ENCODE measurements at places on chromosomes 12 and 14.

DNA sequence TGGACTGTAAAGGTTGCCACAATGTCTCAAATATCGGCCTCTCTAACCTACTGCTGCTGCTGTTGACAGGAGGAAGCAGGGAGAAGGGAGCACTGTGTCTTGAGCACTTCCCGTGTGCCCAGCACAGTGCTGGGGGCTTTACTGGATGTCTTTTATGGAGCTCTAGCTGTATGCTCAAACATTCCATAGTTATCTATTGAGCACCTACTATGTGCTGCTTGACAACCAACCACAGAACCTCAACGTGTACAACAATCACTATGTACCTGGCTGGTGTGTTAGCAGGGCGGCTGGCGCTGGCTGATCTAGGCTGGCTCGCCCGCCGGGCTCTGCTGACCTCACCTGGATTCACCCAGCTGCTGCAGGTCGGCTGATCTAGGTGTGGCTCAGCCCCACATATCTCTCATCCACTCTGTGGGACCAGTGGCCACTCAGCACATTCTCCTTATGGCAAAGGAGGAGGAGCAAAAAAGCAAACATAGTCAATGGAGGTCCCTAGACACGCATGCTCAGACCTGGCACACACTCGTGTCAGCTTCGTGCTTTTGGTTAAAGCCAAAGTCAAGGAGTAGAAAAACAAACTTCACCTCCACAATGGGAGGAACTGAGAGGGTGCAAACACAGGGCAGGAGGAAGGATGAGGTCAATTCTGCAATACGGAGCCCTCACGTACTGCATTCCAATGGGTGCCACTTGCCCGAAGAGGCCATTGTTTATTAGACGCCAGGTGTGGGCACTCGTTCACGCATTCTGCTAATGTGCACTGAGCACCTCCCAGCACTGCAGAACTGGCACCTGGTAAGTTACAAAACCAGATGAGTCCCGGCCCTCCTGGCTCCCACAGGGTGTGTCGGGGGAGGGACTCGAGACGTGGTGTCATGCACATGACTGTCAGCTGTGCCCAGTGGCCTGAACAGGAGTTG, 147.2 kb downstream of the SCARB1 start:
- no peak for DNase-seq

DNA sequence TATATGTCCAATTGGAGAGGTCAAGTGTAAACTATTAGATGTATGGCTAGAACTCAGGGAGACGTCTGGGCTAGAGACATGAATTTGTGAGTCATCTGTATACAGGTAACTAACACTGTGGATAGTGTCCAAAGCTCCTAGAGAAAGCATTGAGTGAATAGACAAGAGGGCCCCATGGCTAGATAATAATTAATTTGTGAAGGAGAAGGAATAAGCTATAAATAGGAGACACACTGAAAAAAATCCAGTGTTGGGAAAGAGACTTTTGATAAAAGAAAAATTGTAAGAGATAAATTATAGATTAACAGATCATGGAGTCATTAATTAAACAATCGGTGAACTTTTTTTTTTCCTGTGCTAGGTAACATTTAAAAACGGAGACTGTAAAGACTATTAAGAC, 326.6 kb upstream of the PRICKLE1 start:
- DNase-seq, result no peak

DNA sequence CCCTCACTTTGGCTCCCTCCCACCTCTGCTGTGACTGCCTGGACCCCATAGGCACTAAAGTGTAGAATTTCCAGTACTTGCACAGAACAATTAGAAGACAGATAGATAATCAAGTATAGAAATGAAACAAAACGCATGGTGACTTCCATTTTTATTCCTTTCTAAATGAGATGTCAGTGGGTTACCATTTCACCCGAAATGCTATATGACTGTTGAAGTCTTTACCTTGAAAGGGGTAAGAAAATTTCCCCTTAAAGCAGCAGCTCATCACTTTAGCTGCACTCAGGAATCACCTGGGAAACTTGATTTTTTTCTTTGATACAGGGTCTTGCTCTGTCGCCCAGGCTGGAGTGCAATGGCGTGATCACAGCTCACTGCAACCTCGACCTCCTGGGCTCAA, 12.5 kb upstream of the KSR2 start:
- DNase-seq, result no peak

DNA sequence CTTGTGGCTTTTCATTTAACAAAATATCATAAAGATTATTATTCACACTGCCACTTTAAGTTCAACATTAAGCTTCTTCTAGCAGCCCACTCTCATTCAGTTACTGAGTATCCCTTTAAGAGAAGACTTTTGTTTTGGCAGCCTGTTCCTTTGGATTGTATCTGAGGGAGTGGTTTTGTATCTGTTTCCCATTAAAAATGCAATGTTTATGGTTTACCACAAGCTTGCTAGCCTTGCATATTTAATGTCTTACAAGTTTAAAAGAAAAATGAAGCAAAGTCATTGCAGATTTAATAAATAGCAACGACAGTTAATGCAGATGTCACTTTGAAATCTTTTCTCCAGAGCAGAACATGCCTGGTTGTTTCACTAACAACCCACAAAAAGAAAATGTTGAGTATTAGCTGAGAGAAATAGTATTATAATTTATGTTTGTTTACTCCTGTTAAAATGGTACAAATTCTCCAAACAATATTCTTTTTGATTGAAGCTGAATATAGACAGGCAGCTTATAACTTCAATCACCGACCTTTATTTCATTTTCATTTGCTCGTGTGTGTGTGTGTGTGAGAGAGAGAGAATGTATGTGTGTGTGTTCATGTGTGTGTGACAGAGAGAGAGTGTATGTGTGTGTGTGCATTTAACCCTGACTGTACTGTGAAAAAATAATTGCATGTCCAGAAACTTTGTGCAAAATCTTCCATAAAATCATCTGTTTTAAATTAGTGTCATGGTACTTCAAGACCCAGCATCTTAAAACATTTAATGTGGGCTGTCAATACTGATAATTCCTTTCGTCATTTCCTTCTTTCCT, 1.8 kb downstream of the DCN start:
- no peak for DNase-seq

- no peak for DNase-seq
Measured at GRCh38 chr12:55226523-55226922, 5.7 kb downstream of the OR10A7 start.

DNA sequence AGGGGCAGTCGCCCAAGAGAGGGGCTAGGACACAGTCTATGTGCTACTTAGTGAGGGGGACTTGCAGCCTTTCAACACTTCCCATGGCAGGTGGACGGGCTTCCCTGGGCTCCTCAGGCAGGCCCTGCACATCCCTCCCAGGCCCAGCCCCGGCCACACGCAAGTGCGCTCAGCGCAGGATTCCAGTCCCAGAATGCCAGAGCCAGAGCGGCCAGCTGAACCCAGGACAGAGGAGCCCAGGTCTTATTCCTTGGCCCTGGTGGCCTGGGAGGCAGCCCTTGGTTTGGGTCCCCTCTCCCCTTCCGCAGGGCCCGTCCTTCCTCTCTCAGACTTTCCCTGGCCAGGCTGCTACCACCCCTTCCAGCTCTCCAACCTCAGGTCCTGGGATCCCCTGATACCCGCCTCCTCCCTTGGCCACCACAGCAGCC, 12.0 kb downstream of the DLK1 start:
- DNase-seq, result no peak

DNA sequence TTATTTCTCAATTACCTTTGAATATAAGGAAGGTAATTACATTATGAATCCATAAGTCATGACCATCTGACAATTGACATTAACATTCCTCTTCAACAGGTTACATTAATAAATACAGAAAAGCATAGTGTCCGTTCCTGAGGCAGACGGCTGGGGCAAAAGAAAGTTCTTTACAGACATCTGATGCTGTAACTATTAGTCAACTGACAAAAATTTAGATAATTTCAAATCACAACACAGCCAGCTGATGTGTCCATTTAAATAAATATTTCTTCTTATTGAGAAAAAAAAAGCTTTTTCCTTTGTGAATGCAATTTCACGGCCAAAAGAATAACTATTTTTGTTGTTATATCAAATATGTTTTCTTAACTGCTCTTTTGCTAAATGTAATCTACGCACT, 9.2 kb upstream of the PYROXD1 start:
- DNase-seq, result no peak

DNA sequence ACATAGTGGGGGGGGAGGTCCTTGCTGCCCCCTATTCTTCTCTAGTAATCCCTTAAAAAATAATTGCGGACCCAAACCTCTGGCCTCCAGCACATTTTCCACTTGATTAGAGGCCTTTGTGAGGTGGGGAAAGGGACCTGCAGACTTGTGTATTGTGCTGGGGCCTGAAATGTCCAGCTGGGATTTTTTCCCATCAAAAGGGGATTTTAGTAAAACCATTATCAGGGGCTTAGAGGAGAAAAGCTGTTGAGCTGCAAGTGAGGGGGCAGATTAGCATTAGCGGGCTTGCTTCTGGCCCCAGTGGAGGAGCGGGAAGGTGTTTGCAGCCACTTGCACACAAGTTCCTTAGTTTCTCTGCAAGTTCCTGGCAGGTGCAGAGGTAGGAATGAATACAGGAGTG, 13.9 kb downstream of the FBXL14 start:
- DNase-seq, result no peak

GRCh38 chr14:22886500-22887259, 3.7 kb downstream of the REM2 start:
- peak; percentile 57 for DNase-seq

GRCh38 chr14:82500222-82500621, 966.6 kb upstream of the SEL1L start:
- no peak for DNase-seq

- no peak for DNase-seq
Measured at GRCh38 chr12:97513950-97514349, 51.3 kb downstream of the RMST start.

- no peak for DNase-seq
Measured at GRCh38 chr12:75489613-75490210, 9.2 kb downstream of the GLIPR1 start.

GRCh38 chr14:103559766-103560165, 2.7 kb downstream of the BAG5 start:
- DNase-seq, result no peak

DNA sequence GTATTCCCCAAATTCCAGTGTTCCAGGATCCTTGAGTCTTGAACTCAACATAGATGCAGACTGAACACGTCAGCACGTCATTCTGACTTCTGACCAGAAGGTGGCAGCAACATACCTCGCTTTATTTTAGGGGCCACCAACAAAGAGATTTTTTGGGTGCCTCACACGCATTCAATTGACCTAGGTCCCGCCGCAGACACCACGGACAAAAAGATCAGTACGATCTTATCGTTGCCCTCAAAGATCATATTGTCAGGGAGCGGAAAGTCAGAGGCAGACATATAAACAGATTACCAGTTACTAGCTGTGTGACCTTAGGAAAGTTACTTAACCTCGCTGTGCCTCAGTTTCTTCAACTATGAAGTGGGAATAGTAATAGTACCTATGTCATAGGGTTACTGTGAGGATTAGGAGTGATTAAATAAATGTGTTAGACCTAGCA, 6.5 kb upstream of the PRPH start:
- no peak for DNase-seq

DNA sequence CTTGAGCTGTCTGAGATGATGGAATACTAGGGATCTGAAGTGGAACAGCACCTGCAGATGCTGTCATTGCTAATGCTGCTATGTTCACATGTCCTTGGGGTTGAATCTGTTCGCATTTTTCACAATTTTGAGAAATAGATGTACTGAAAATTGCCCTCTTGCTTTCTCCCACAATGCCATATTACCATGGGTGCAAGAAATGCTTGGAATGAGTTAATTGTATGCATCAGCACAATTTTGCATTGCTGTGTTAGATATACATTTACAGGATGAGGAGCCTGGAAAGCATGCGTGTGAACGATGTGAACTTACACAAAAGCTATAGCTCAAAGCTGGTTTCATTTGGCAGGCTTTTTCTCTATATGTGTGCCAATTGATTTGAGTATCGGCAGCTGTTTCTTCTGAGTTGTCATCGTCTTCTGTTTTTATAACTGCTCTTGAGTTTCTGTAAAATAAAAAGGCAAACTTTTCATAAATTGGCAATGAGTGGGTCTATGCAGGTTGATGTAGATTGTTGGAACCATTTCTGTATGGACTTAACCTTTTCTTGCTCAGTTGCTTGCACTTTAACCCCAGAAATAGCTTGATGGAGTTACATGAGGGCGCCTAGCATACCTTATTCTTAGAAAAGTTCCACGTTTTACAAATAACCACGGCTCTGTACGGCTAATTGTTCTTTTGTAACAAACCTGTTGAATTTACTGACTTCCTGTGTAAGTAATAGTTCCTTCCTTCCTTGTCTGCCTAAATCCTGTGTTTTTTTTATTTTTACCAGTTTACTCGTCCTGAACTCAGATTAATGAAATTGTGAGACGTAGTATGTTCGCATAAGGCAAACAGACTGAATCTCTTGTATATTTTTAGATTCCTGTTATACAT, 105.9 kb downstream of the FGD4 start:
- no peak for DNase-seq

GRCh38 chr12:63038713-63039100, 103.8 kb upstream of the PPM1H start:
- DNase-seq, result no peak

GRCh38 chr14:38003746-38004609, 203.7 kb upstream of the SSTR1 start:
- DNase-seq, result no peak

DNA sequence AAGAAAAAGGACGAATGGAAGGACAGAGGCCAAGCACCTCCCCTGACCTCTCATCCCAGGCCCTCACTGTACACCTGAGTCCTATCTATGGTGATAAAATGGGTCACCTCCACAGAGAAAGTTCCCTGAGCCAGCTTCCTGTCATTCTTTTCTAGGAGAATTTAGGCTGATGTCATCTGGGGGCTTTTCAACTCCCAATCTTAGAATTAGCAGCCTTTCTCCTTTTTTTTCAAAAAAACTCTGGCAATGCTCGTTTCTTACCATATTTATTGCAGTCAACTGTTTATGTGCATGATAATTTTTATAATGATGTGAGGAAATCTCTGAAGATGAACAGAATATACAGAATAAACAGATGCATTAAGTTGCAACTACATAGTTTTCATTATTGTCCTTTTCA, 177.6 kb downstream of the SNAPC1 start:
- DNase-seq, result no peak

GRCh38 chr12:52264435-52264825, 10.0 kb upstream of the KRT86 start:
- DNase-seq, result no peak

- DNase-seq, result no peak
Measured at GRCh38 chr12:22709292-22709691, 84.3 kb downstream of the ETNK1 start.

DNA sequence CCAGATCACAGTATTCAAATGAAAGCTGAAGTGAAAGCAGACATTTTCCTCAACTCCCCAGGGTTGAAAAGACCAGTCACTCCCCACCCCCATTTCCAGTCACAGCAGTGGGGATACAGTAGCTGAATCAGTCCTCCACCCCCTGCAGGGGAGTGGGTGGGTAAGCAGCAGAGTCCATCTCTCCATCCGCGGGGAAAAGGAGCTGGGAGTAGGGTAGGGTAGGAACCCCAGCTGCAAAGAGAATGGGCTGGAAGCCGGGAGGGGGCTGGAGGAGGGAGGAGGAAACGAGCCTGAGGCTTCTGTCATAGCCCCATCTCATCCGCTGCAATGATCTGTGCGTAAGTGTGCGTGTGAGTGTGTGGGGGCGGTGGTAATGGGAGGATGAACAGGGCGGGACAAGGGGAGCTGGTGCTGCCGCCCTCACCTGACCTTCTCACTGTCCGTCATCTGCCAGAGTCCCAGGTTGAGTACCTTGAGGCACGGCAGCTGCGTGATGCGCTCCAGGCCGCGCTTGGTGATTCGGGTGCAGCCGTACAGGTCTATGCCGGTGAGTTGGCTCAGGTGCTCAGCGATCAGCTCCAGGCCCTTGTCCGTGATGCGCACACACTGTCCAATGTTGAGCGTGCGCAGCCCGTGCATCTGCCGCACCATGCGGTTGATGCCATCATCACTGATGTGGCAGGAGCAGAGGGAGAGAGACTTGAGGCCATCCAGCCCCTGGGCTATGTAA, 1.8 kb downstream of the FBXL14 start:
- peak; percentile 21 for DNase-seq

Measured in activated CD8-positive, alpha-beta memory T cell treated with anti-CD3 and anti-CD28 coated beads for 1 hour (primary cell).